Right ventricle myocardium inferior (tissue), 1 donor: ENCODE measurements at places on chromosomes 2 and 18.

DNA sequence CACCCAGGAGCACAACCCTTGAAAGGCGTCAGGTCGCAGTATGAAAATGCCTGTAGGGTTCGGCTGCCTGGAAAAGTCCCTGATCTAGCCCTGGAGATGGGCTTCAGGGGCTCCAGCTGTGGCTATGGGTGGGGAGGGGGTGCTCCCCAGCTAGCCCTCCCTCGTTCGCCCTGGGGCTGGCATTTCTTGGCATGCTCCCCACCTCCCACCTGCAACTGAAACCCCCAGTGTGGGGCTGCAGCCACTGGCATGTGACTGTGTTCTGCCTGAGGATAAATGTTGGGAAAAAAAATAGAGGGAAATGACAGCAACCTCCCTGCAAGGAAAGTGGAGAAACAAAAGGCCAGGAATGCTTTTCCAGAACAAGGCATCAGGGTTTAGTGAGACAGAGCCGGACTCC lies 109.2 kb downstream of the COPS8 start:
- no peak for DNase-seq

DNA sequence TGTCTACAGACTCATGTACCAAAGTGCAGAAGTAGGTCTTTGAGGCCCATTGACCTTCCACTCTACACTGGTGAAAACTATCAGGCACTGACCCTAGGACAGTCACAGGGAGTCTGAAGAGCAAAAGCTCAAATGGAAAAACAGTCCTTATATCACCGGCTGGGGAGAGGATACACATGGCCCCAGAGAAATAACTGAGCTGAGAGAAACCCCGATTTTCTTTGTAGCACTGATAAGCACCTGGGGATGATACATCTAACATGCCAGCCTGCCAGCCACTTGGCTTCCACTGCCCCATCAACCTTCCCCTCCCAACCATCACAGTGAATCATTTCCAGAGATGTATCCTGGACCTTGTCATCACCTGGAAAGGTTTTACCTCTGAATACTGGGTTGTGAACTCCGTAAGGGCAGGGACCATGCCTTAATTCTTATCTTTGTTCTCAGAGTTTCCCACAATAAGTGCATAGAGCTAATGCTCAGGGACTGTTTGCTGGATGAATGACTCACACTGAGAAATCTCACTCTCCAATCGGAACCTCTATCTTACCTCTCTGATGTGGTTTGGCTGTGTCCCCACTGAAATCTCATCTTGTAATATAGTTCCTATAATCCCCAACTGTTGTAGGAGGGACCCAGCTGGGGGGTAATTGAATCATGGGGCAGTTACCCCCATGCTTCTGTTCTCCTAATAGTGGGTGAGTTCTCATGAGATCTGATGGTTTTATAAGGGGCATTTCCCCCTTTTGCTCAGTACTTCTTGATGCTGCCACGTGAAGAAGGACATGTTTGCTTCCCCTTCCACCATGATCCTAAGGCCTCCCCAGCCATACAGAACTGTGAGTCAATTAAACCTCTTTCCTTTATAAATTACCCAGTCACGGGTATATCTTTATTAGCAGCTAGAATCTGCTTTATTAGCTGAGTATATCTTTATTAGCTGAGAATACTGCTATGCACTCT lies 37.1 kb downstream of the EVA1A start:
- no peak for DNase-seq

DNA sequence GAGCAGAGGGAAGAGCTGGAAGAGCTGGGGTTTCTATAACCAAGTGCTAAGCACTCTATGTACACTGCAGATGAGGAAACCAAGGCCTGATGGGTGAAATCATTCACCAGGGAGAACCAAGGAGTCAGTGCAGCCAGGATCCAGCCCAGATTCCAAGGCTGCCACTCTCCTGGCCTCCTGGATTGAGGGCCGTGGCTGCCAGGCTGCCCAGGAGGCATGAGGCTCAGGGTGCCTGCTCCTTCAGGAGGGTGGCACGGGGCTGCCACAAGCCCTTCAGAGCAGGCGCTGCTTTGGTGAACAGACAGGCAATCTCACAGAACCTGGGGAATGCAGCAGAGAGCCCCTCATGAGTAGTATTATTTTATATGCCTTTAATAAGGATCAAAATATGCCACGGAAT lies 293.7 kb upstream of the HDAC4 start:
- no peak for DNase-seq

GRCh38 chr18:62850619-62851306 lies 135.4 kb downstream of the PHLPP1 start:
- DNase-seq: no peak

- DNase-seq: peak; percentile 84
These were observed 9.0 kb upstream of the TMBIM1 start for GRCh38 chr2:218301176-218301819.
